ENCODE measurements at places on chromosomes 2 and 18.

DNA sequence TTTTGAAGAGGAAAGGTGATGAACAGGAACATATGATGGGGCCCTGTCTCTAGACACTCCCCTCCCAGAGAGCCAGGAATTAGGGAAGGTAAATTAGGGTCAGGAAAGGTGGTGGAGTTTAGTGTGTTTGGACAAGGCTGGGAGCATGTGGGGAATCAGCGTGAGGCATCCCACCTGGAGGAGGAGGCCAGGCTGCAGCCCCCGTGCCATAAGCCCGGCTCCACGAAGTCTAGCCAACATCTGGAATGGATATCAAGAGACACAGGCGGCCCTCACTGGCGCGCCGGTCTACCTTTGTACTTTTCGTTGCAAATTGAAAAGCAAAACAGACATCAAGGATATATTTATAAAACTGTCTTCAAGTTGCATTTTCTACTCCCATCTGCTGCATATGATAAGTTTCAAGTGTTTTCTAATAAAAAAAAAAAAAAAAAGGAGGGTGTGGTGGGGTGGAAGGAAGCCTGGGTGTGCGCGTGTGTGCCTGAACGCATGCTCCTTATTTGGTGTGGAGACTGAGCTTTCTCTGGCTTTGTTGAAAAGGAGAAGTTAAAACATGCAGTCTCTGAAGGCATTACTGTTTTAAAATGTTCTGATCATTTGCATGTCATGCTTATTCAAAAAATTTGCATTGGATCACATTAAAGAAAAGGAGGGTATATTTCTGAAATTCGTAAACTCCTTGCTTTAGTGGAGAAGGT is 546.7 kb upstream of the ID2 start:
- no peak for DNase-seq

GRCh38 chr2:99617811-99618210 is 128.0 kb upstream of the REV1 start:
- DNase-seq = no peak

DNA sequence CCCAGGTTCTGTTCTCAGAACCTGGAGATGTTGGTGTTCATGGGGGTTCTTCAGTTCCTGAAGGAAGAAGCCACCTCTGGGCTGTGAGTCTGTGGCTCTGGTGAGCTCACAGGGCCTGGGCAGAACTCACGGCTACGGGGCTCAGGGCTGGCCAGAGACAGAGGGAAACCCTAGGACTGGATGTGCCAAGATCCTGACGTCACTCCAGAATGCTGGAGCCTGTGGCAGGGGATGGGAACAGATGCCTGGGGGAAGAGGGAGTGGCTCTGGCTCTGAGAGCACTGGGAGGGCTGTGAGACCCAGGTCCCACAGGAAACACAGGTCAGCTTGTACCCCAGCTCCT is at the start of gene OTOF:
OTOF (minus strand) TSS at position 214 of the 343 bp plus-strand sequence.
- DNase-seq = no peak

GRCh38 chr2:105645031-105645937 is 99.4 kb upstream of the NCK2 start:
- no peak for DNase-seq

DNA sequence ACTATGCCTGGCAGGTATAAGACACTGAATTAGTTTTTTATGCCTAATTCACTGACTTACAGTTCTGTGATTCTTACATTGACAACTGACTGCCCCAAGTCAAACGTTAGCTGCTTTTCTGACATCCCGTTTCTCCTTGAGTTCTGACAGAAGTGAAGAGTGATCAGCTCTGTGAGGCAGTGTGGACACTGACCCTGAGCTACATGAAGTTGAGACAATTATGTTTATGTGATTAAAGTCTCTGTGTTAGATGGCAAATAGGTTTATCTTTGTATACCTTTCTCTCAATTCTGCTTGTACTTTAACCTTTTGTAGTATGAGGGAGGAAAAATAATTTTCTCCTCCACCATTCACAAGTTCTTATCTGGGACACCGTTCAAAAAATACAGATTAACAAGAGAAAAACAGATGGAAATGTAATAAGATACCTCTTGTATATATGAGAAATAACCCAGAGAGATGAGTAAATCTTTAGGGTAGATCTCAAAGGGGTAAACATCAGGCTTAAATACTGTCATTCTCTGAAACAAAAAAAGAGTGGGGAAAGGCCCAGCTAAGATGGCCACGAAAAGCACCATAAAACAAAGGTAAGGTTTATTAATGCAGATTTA is 85.4 kb upstream of the B3GNT2 start:
- no peak for DNase-seq

DNA sequence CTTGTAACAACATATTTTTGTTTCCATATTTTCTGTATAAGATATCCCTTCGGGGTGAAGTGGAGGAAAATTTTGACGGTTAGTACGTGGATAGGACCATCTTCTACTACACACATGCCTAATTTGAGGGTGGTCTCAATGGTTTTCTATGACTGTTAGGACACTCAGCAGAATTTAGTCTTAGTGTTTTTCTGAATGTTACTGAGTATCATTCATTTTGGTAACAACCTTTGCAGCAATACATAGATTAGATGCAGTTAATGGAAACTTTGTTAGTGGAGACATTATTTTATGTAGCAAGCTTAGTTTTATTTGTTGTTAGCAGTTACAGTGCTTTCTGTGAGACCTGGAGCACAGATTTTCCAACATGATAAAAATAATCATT is 1.6 kb downstream of the ITGAV start:
- no peak for DNase-seq

GRCh38 chr2:40488101-40488601 is 36.3 kb upstream of the SLC8A1 start:
- DNase-seq = no peak

GRCh38 chr18:74290794-74291471 is 830 bp downstream of the CYB5A start:
- DNase-seq = no peak
